ENCODE measurements at places on chromosomes 2 and 18. TPM values are rescaled to one million over a fixed set of nuclear protein-coding genes. Genes with fewer than 3 reads are reported as not detected.

Gene TMEM17
- not detected for total RNA-seq

Gene MAB21L4
- not detected for total RNA-seq

Gene SCN9A
- 0.16 TPM for total RNA-seq

Gene IL18RAP
- total RNA-seq = 25.2 TPM

Gene GPR17
- not detected for total RNA-seq

Gene B3GNT7
- 0.34 TPM for total RNA-seq

Gene EN1
- not detected for total RNA-seq

Gene TMEM247
- not detected for total RNA-seq

Gene CPS1
- 1.3 TPM for total RNA-seq

Gene VPS54
- 14.3 TPM for total RNA-seq

Gene ARHGAP25
- total RNA-seq = 68.7 TPM

DNA sequence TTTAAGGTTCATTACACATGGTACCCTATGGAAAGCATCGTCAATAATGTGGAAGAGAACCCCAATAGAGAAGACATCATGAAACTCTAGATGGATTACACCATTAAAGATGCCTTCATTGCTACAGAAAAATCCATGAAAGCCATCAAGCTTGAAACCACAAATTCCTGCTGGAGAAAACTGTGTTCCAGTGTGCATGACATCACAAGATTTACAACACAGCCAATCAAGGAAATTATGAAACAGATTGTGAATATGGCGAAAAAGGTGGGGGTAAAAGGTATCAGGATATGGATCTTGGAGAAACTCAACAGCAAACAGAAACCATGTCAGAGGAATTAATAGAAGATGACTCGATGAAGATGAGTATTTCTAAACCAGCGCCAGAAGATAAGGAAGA lies 200.0 kb downstream of the SLC4A10 start:
- DNase-seq = no peak

- no peak for DNase-seq
Measured at GRCh38 chr2:222825031-222825430, 35.8 kb upstream of the ACSL3 start.

DNA sequence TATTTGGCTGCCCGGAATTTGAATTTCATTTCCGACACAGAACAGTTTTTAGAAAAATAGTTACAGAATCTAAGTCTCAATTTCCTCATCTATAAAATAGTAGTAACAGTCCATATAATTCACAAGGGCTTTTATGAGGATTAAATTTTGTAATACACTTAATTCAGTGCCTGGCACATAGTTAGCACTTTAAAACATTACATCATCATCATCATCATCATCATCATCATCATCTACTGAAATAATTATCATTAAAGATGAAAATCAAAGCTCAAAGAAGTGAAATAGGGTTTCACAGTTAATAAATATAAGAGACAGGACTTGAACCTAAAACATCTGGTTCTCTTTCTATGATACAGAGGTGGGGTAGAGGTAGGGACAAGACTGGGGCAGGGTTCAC lies 13.2 kb downstream of the HEATR5B start:
- DNase-seq = no peak

- peak; percentile 60 for DNase-seq
Measured at GRCh38 chr2:101473911-101474701, 806 bp downstream of the RFX8 start.

DNA sequence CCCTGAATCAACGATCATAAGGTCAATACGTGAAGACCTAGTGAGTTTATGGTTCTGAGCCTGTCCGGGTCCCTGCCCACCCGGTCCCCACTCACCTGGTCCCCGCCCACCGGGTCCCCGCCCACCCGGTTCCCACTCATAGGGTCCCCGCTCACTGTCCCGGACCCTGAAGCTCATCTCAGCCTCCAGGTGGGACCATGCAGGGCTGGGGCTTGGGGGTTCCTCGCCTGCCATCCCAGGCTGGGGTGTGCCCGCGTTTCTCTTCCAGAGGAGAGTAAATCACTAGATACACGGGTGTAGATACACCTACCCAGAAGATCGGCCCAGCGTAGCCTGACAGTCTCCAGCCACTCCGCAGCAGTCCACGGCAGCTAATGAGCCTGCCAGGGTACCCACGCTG lies 131.5 kb downstream of the MBP start:
- DNase-seq = no peak

DNA sequence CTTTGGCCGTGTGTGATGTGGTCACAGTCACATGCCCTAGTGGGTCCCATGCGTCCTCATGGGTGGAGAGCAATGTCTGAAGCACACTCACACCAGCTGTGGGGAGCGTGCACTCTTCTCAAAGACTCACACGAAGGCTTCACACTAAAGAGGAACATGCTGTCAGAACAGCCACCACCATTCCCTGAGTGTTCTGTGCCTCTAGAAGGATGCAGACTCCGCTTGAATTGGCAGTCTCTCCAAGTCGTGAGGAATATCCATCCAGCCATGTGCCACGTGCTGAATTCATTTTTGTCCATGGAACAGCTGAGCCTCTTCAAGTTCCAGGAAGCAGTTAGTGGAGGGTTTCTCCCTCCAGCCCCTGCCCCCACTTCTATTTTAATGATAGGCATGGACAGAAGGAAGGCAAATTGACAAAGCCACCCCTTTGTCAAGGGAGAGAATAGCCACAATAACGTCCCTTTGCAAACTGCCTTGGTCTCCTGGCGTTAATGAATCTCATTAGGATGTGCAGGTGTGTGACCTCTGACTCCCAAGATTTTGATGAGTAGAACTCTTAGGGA lies 464.3 kb upstream of the ID2 start:
- no peak for DNase-seq

GRCh38 chr2:144524118-144525009 lies 4.4 kb upstream of the ZEB2 start:
- DNase-seq = peak; percentile 35

- DNase-seq = peak; percentile 54
Measured at GRCh38 chr2:170715062-170715931, at the start of gene SP5. Gene SP5, plus strand, starts transcription at chr2:170715337. Its CDS starts 176 bp downstream, at chr2:170715513.

GRCh38 chr18:22639026-22639463 lies 221.3 kb upstream of the CTAGE1 start:
- no peak for DNase-seq

GRCh38 chr2:123085484-123085883 lies 939.6 kb upstream of the CNTNAP5 start:
- DNase-seq = no peak

- DNase-seq = no peak
Measured at GRCh38 chr2:227788561-227789018, 25.1 kb upstream of the CCL20 start.

DNA sequence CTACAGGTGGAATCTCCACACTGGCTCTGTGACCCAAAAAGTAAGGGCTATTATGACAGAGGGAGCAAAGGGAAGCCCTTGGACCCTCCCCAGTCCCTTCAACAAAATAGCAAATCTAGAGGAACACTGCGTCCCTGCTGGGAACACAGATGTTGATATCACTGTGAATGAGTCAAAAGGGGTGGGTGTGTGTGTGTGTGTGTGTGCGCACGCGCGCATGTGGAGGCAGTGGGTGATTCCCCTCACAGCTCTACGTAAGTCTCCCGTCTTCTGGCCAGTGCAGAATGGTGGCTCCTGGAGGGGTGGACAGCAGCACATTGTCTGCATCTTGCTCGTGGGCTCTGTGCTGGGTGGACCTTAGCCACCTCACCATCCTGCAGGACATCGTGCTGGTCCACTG lies 7.8 kb upstream of the C2orf72 start:
- DNase-seq = no peak

GRCh38 chr2:18412980-18413675 lies 147.3 kb downstream of the RDH14 start:
- no peak for DNase-seq

- no peak for DNase-seq
Measured at GRCh38 chr2:133475610-133476009, 92.7 kb downstream of the NCKAP5 start.

- peak; percentile 24 for DNase-seq
Measured at GRCh38 chr2:134122610-134123009, 131.3 kb upstream of the MGAT5 start.

GRCh38 chr2:239691720-239692119 lies 290.9 kb upstream of the HDAC4 start:
- DNase-seq = no peak

DNA sequence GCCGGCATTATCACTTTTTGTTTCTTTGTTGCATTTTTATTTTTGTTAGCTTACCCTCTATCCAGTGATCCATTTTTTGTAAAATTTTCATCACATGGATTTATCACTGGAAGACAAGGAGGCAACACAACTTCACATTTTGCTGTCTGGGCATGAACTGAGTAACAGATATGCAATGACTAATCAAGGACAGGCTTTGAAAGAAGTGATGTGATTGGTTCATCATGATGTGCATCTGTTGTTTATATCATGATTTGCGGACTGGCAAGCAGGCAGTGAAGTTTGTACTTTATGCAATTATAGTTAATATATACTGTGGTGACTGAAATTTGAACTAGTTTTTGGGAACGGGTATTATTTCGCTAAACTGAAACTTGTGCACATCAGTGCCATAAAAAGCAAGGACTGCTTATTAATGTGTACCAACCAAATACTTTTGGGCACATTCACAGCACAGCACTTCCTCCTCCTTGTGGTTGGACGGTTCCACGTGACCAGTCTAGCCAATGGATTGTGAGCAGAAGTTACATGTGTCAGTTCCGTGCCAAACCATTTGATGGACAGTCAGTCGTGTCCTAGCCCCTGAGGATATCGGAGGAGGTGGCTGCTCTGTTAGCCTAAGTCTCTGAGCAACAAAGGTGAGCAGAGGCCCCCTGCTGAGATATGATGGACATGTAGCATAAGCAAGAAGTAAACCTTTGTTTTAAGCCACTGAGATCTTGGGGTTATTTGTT lies 201.4 kb upstream of the SIX2 start:
- no peak for DNase-seq

DNA sequence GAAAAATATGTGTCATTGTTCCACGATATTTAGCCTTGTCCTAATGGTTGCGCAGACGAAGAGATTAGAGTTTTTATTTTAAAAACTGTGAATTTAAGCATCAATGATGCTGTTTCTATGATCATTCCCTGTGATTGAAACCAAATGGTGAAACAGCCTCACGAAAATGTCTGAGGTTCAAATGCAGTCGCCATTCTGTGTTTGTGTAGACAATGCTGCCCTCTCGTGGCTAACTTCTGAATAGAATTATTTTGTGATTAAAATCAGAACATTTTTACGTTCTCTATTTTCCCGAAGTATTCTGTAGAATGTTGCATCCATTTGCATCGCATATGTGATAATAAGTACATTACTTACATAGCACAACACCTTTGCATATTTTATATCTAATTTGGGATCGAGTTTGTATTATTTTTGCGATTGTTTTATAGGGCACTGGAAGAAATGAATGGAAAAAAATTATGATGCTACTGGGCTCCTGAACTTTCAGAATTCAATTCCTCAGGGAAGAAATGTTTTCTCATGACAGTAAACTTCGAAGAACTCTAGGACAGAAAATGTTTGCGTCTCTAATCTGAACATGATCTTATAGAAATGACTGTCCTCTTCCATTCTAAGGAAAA lies 54.8 kb upstream of the CREB1 start:
- DNase-seq = peak; percentile 67

- no peak for DNase-seq
Measured at GRCh38 chr2:10356439-10356811, 53.7 kb downstream of the HPCAL1 start.

- no peak for DNase-seq
Measured at GRCh38 chr2:228701506-228701905, 520.0 kb upstream of the SPHKAP start.

DNA sequence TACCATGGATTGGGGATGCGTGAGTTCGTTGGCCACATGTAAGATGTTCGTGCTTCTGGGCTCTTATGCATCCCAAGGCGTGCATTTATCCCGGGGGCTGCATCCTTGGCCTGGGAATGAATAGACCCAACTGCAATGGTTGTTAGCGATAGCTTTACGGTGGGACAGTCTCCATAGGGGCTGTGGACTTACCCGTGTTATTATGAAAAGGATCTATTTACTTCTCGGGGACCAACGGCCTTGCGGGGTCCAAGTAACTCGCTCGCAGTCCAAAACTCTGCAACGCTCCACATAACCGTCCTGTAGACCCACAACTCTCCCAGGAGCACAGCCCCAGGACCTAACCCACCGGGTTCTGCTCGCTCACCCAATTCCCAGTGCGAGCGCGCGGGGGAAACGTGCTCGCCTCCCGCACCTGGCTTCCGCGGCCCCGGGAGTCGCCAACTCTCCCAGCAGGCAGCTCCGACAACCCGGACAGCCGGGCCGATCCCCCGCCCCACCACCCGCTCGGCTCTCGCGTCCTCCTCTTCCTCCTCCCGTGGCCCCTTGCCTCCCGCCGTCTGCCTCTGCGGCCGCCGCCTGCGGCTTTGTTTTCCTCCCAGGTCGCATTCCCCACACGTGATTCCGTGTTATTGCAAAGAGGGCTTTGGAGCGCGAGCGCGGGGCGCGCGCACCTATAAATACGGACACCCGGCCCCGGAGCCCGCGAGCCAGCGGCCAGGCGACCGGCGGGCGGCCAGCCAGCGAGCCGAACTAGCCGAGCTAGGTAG lies at the start of gene CABLES1:
CABLES1 (plus strand) TSS at position 706 of the 770 bp plus-strand sequence. CDS start 278 bp downstream, outside the sequence.
- DNase-seq = peak; percentile 42

DNA sequence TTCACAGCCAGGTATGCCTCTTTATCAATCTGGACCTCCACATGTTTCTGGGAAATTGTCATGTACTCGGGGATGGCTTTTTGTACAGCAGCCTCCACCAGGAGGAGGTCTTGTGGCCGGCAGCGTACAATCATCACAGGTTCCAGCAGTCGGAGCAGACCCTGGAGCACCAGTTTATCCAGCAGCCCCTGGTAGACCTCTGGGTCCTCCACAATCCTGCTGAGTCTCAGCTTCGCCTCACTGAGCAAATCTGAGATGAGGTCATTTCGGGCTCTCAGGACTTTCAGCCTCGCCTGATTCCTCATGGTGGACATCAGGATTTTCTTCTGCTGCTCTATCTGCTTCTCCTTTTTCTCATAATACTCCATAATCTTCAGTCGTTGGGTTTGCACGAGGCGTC lies 32.8 kb downstream of the TMEM247 start:
- peak; percentile 3 for DNase-seq

DNA sequence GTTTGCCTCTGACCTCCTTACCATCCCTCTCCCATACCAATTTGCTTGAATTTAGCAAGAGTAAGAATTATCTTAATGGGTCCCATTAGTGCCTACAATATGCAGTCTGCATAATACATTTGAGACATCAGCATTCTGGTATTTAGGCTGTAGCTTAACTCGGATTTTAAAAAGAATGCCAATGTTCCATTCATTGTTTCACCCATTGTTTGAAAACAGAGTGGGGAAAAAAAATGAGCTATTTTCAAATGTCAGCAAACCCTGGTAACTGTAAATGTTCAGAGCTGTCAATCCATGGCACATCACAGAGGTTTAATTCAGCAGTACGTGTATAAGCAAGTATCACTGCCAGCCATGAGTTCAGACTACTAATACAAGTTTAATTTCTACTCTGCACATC lies 61.9 kb upstream of the TSPYL6 start:
- no peak for DNase-seq

Data from activated CD8-positive, alpha-beta T cell treated with anti-CD3 and anti-CD28 coated beads, Interleukin-2, amount 10 ng/mL, durations not matched to agents 7 days and 5 days (primary cell).